ENCODE measurements at places on chromosomes 2 and 18.

- no peak for DNase-seq
Observed at GRCh38 chr18:68400889-68401288, 314.0 kb downstream of the TMX3 start.

DNA sequence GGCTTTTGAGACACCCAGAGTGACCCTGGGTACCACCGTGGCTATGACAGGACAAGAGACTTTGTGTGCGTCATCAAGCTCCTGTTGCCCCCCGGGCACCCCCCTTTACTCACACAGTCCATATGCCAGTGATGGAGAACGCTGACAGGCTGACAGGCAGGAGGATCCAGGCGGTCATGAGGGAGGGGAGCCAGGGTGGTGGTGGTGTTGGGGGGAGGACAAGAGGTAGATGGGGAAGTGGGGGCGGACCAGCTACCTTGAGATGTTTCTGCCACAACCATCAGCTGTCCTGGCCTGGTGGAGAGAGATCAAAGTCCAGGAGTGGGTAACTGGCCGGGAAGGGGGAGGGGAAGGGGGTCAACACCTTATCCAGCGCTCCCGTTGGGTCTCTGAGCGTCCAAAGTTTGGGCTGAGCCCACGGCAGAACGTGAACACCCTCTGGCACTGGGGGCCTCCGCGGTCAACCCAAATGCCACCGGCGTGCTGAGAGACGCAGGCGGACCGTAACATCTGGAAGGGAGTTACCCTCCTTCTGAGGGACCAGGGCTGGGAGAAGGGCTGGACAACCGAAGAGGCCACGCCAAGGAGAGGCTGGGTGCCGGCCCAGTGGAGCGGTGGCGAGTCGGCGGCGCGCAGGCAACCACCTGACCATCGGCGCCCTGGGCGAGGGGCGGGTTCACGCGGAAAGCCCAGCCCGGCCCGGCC is 575 bp downstream of the TMEM150A start:
- DNase-seq = no peak

DNA sequence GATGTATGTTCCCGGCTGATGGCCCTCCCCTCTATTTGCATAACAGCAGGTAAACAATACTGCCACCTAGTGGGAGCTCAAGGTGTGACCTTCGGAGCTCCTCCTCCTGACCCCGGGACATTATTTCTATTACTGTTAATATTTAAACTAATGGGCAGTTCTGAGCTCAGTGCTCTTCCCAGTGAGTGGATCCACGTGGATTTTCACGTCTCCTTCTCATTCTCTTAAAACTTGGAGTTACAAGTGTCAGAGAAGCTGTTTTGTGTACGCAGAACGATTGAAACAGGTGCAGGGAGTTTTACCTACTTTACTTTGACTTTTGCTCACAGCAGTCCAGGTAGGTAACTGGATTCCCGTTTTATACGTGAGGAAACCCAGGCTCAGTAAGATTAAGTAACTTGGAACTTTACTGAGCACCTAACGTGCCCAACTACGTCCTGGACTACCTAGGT is 127.3 kb downstream of the PRKCE start:
- peak; percentile 58 for DNase-seq

DNA sequence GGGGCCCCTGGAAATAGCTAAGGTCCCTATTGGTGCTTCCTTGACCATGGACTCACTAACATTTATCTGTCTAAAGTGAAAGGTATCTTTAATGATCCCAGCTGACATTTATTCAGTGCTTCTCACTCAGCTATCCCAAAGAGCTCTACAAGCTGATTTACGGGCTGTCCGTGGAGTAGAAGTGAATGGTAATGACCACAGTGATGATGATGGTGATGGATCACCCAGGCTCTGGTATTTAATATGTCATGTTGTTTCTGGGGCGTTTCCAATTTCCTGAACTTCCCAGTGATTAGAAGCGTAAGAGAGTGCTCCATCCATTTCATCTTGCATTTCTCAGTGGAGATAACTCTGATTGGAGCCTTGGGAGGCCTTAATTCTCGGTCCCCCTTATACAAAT is 304.3 kb downstream of the HRH4 start:
- DNase-seq = no peak

DNA sequence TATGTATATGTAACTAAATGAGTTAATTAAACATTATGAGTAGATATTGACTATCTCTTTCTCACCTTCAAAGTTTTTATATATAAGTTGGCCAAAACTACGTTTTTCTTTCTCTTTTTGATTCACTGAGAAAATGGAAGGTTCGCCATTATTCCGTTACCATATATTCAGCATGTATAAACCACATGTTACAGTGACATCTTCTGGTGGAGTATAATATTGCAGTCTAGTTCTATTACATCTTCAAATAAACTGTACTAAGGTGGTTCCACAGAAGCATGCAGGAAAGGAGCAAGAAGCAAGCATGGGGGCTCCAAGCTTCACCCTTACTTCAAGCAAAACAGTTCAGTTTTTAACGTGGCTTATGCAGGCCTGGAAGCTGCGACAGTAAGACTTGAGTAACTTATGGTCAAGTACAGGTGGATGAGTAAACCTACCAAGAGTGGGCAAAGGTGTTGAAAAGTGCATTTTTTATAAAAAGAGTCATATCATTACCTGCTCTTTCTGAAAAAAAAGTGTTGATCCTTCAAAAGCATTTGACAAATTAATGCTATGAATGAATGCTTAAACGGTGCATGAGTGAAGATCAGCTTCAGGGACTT is 129.8 kb upstream of the RAB6C start:
- DNase-seq = peak; percentile 90

DNA sequence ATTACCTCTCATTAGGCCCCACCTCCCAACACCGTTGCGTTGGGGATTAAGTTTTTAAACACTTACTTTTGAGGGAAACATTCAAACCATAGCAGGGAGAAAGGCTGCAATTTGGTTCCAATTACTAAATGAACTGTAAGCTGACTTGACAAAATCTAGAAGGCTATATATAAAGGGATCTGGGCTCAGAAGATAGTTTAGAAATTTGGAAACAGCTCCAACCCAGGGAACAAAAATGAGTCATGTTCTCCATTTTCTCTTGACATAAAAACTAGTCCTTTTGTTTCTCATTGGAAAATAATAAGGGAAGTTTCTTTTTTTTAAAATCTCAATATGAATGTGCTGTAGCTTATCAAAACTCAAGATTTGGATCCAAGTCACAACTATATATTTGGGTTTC is 17.5 kb downstream of the MOGAT1 start:
- DNase-seq = no peak

GRCh38 chr2:231632559-231633142 is 40.0 kb downstream of the TEX44 start:
- no peak for DNase-seq

- no peak for DNase-seq
Observed at GRCh38 chr2:171522788-171523087, 464 bp downstream of the CYBRD1 start.

GRCh38 chr2:157480182-157480961 is 36.5 kb upstream of the CYTIP start:
- DNase-seq = no peak

All from NCI-H1694 (cell line).